ENCODE measurements at places on chromosomes 3 and 15.

- DNase-seq = no peak
Observed at GRCh38 chr3:32440611-32441350, 49.1 kb downstream of the CMTM7 start.

GRCh38 chr3:116899253-116899652, 189.7 kb downstream of the TUSC7 start:
- DNase-seq = no peak

DNA sequence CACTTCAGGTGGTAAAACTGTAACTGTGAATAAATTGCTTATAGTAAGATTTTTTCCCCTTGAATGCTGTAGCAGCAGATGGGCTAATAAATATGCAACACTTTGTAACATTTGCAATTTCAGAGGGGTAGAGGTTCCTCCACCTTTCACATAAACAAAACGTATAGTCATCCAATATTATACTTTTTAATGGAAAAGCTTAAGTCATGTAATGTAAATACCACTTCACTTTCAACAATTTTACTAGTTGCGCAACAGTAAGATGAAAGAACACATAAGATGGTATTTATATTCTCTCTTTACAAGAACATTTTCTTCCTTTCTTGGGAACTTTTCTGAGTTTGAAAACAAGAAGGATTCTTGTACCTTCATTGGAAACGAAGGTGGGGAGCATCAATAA, 56.6 kb upstream of the FAM3D start:
- DNase-seq = no peak

- no peak for DNase-seq
Observed at GRCh38 chr3:117798221-117798620, 1088.6 kb downstream of the TUSC7 start.

- no peak for DNase-seq
Observed at GRCh38 chr3:141491081-141491480, 4.3 kb downstream of the RASA2 start.

Measured in stimulated activated CD8-positive, alpha-beta memory T cell treated with anti-CD3 and anti-CD28 coated beads, Interleukin-15, amount 100 ng/mL, for 24 hours (primary cell).